ENCODE measurements at places on chromosomes 13 and 19. TPM values are rescaled to one million over a fixed set of nuclear protein-coding genes. Genes with fewer than 3 reads are reported as not detected.

The PDX1 gene
- not detected for polyA plus RNA-seq

The GRIN3B gene
- 0.32 TPM for polyA plus RNA-seq

The SIGLEC9 gene
- not detected for polyA plus RNA-seq

DNA sequence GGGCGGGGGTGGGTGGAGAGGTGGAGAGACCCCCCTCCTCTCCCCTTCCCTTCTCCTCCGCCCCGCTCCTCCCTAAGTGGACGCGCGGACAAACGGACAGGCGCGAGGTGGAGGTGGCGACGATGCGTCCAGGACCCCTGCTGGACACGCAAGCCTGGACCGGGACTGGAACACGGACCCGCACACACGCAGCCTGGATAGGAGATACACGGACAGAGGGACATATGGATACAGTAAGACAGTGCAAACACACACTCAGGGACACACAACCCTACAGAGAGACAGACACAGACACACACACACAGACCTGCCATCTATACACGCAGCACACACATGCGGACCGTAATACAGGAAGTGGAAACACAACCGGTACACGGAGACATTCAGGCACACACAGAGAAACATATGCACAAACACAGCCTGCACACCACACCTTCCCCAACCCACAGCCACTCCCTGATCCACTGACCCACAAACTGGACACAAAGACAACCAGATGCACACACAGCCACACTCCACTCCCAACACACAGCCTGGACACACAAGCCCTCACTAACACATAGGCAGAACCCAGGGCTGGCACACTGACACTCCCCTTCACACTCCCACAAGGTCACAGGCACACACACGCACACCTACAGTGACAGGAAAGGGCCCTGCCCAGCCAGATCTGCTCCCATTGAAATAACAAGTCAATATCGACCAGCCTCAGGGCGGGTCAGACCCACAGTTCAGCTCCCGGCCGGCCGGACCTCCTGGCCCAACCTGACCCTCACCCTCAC lies 696 bp upstream of the ERFL start:
- DNase-seq = no peak

DNA sequence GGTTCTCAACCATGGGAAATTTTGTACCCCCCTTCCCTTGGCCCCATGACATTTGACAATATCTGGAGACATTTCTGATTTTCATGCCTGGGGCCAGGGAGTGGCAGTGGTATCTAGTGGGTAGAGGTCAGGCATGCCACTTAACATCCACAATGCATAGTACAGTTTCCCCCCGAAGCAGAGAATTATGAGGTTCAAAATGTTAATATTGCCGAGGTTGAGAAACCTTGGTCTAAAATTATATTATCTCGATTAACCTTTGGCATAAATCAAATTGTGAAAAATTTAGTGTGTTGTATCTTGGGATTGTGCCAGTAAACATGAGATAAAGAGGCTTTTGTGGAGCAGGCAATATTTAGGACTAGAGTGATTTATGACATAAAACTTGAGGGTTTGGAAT lies 147.9 kb downstream of the LMO7 start:
- DNase-seq = no peak

The S1PR4 gene
- polyA plus RNA-seq = not detected

All from BJ (cell line).